ENCODE measurements at places on chromosomes 7 and 10. TPM values are rescaled to one million over a fixed set of nuclear protein-coding genes. Genes with fewer than 3 reads are reported as not detected.

PRLHR gene
- not detected for polyA plus RNA-seq

MLLT10 gene
- 45.1 TPM for polyA plus RNA-seq

SMARCD3 gene
- polyA plus RNA-seq = 81.5 TPM

PWWP2B gene
- 5.9 TPM for polyA plus RNA-seq

FBH1 gene
- 76.7 TPM for polyA plus RNA-seq

MCM10 gene
- polyA plus RNA-seq = 12.5 TPM

COL26A1 gene
- polyA plus RNA-seq = 34.7 TPM

DNA sequence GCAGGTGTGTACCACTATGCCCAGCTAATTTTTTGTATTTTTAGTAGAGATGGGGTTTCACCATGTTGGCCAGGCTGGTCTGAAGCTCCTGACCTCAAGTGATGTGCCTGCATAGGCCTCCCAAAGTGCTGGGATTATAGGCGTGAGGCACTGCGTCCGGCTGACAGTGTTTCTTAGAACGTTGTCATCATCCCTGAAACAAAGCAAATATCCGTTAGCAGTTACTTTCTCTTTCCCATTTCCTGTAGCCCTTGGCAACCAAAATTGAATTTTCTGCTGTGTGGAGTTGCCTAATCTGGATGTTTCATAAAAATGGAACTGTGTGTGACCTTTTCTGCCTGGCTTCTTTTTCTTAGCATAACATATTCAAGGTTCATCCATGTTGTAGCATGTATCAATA is 22.4 kb downstream of the ZNF33A start:
- DNase-seq = no peak

DNA sequence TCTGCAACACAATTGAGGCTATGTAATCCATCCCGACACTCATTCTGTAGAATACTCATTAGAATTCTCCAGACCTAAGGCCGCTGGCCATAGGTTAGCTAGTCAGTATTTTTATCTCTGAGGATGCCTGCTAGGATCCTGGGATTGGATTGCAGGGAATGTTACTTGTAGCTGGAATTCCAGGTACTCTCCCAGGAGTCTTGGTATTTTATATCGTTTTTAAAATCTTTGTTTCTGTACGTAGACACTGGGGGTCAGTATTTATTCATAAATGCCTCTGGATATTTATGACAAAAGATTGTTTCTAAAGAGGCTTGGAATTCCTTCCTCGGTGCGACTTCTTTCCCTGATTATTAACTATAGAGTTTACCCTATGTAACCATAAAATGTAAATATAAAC is 40.1 kb downstream of the BPGM start:
- DNase-seq = no peak

- DNase-seq = no peak
These were observed 169.5 kb upstream of the SVIL start for GRCh38 chr10:29804025-29804852.

DNA sequence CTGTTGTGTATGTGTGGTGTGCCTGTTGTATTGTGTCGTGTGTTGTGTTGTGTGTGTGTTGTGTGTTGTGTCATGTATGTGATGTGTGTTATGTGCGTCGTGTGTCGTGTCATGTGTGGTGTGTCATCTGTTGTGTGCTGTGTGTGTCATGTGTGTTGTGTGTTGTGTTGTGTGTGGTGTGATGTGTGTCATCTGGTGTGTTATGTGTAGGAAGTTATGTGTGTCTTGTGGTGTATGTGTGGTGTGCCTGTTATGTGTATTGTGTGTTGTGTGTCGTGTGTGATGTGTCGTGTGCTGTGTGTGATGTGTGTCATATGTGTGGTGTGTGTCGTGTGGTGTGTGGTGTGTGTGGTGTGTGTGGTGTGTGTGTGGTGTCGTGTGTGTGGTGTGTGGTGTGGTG is 145.2 kb downstream of the DNAJB6 start:
- DNase-seq = no peak

DNA sequence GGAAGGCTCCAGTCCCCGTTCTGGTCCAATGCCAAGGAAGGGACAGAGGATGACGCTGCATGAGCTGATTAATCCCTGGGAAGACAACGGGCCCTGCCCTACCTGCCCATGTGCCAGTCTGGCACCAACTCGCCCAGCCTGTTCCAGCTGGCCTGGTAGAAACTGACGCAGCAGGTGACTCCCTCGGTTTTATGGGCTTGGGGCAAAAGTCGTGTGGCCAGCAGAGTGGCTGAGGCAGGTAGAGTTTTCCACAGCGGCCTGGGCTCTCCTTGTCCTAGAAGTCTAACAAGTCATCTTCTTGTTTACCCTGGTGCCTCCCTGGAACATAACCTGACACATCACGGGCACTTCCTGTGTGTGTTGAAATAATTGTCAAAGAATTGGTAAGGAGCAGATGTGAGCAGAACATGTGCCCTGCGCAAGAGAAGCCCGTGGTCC is 20.4 kb upstream of the LMTK2 start:
- no peak for DNase-seq

GRCh38 chr7:70325509-70326101 is 727.3 kb downstream of the AUTS2 start:
- no peak for DNase-seq

GRCh38 chr7:117872561-117873309 is 506 bp downstream of the CTTNBP2 start:
- no peak for DNase-seq
